RPMI7951 (cell line): ENCODE measurements at places on chromosomes 4 and X.

- no peak for DNase-seq
These were observed 88.6 kb upstream of the MAML3 start for GRCh38 chr4:140242357-140243277.

DNA sequence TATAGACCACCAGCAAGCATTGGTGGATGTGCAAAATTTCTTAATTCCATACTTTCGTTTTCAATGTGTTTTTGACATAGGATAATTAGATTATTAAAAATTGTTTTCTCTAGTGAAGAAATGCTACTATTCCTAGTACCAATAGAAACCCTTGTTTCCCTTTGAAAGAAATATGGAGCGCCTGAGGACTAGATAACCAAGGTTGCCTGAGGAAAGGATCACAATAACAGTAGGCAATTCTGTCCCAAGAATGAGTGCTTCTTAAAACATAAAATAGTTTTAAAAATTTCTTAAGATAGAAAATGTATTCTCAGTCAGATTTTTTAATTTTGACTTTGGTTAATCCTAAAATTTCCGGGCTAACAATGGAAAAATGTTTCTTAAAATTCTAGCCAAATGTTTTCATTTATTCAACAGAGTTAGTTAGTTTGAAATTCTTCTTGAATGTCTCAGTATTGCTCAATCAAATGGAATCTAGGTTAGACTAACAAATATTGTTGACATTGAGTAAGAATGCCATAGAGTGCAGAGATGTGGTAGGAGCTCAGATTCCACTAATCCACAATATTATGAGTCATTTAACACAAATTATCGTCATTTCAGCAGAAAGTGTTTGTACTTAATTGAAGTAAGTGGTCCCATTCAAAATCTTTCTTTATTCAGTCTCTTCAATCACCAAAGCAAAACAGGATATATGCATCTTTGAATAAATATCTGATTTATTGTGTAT, 666.0 kb downstream of the GRID2 start:
- DNase-seq, result peak; percentile 59

- DNase-seq, result no peak
These were observed 181.9 kb downstream of the SPRY1 start for GRCh38 chr4:123578276-123579029.

- DNase-seq, result no peak
These were observed 1614.0 kb upstream of the PCDH10 start for GRCh38 chr4:131534944-131535645.

GRCh38 chrX:43860646-43861370, 21.4 kb downstream of the MAOB start:
- peak; percentile 15 for DNase-seq

GRCh38 chrX:119981286-119982070, 37.9 kb upstream of the NKAP start:
- peak; percentile 20 for DNase-seq
